CD4-positive, alpha-beta memory T cell (primary cell): ENCODE measurements at places on chromosomes 2 and 18. TPM values are rescaled to one million over a fixed set of nuclear protein-coding genes. Genes with fewer than 3 reads are reported as not detected.

DNA sequence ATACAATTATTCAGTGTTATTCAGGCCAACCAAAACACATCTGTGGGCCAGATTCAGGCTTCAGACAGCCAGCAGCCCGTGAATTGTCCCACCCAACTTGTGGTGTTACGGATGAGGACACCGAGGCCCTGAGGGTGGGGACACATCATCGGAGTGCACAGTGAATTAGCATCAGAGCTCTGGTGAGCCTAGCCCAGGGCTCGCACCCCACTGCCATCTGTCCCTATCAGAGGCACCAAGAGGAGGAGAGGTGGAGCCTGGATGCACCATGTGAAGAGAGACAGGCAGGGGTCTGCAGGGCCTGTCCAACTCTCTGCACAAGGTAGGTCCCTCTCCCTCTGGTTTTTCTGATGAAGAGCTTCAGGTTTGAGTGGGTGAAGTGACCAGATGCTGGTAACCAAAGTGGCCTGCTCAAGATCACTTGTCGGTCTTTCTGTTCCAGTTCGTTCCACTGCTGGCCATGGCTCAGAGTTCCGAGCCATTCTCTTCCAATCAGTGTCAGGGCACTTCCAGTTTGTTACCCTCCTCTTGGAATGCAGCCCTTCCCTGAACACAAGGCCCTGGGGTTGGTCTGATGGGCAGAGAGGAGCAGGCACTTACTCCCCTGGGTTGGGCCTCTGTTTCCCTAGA, 14.8 kb upstream of the GLI2 start:
- no peak for DNase-seq

CCDC85A gene
- not detected for total RNA-seq

MERTK gene
- total RNA-seq = 0.67 TPM

DNA sequence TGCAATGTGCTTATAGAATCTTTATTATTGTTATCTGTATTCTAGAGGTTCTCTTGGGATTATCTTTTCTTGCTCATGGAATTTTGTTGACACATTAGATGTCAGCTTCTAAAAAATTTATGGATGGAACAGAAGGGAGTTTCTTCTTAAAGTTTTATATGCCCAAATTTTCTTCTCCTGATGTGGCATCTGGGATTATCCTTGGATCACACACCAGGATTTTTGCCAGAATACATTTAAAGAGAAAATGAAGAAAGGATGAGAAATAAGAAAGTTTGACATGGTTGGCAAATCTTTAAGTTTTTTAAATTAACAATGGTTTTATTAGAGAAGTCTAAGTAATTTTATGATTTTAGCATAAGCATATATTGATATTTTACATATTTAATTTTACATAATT, 706.7 kb upstream of the TMEFF2 start:
- DNase-seq = no peak

GPAT2 gene
- 2.9 TPM for total RNA-seq

OTX1 gene
- total RNA-seq = not detected

GRCh38 chr2:26510344-26510973, 32.5 kb upstream of the OTOF start:
- DNase-seq = no peak

- no peak for DNase-seq
Observed at GRCh38 chr2:121804997-121805765, 49.7 kb downstream of the TSN start.

RGPD3 gene
- total RNA-seq = 0.47 TPM

GKN2 gene
- total RNA-seq = not detected
